Stimulated activated CD4-positive, alpha-beta T cell treated with anti-CD3 and anti-CD28 coated beads, Interleukin-15, amount 100 ng/mL, for 48 hours (primary cell): ENCODE measurements at places on chromosomes 13 and 19.
A peak's percentile ranks its signal among the peaks of the same experiment; 100 is the strongest.

DNA sequence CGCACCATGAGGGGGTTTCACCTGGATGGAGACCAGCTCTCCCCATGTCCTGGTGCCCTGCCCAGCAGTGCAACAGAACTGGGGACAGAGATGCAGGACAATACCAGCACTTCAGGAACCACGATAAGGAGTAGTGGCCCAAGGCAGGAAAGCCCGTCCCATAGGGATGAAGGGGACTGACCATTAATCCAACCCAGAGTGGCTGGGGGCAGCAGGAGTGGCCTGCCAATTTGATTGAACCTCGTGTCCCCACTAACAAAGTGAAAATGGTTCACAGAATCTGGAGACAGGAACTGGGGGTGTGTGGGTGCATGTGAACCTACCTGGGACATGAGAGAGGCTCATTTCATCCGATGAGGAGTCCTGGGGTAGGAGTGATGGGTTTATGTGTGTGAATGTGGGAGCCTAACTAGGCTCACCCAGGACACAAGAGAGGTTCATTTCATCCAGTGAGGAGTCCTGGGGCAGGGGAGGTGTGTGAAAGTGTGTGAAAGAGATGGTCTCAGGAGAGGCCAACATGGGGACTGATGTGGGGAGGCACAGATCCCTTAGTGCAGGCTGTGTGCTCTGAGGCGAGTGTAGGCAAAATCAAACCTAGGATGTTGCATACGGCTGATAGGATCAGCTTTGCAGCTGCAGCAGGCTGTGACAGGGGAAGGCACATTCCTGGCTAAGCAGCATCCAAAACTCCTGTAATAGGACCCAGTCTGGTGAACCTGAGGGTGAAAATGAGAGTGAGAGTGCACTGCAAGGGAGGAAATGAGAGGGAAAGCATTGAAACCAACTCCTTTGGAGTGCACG lies 98.2 kb downstream of the ZNF429 start:
- DNase-seq: no peak

DNA sequence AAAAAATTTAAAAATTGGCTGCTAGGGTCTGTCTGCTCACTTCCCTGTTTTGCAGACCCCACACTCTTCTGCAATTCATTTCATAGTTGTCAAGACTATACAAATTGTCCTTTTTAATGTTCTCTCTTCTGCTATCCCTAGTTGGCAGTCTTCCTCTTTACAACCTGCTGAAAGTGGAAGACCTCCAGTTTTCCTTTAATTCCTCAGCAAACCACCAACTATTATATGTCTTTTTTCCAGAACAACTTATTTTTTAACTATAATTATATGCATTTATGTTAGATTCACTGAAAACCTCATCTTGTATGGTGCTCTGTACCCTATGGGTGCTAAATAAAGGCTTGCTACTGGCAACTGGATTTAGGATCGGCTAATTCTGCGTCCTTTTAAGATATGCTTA lies 1.1 kb upstream of the PHF11 start:
- DNase-seq: no peak

DNA sequence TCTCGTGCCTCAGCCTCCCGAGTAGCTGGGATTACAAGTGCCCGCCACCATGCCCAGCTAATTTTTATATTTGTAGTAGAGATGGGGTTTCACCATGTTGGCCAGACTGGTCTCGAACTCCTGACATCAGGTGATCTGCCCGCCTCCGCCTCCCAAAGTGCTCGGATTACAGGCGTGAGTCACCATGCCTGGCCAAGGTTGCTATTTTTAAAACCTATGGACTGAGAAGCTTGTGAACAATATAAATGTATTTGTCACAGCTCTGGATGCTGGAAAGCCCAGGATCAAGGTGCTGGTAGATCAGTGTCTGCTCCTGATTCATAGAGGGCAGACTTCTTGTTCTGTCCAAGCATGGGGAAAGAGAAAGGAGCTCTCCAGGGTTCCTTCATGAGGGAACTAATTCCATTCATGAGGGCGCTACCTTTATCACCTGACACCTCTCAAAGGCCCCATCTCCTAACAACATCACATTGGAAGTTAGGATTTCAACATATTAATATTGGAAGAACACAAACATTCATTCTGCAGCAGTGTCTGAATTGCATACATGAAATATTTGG lies 16.1 kb downstream of the CARD8 start:
- DNase-seq: no peak

DNA sequence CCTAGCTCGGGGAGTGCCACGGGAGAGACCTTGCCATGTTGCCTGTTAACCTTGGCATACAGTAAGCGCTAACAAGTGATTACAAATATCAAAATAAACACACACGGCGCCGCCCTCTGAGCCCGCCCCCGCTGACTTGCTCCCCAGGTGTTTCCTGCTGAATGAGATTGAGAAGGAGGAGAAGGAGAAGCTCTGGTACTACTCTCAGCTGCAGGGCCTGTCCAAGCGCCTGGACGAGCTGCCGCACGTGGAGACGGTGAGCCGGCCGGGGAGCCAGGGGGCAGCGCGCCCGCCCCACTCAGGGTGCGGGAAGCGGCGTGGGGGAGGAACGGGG lies 5.0 kb downstream of the APC2 start:
- no peak for DNase-seq

DNA sequence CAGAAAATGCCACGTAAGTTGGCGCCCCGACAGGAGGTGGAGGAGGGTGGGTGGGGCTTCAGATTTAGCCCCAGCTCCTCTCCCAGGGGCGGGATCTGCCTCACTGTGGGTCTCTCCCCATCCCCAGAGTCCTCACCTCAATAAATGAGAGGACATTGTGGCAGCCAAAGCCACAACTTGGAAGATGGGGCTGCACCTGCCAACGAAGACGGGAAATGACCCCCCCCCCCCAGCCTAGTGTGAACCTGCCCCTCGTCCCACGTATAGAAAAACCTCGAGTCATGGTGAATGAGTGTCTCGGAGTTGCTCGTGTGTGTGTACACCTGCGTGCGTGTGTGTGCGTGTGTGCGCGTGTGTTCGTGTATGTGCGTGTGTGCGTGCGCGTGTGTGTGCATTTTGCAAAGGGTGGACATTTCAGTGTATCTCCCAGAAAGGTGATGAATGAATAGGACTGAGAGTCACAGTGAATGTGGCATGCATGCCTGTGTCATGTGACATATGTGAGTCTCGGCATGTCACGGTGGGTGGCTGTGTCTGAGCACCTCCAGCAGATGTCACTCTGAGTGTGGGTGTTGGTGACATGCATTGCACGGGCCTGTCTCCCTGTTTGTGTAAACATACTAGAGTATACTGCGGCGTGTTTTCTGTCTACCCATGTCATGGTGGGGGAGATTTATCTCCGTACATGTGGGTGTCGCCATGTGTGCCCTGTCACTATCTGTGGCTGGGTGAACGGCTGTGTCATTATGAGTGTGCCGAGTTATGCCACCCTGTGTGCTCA lies 1.5 kb upstream of the TRAPPC5 start:
- DNase-seq: peak; percentile 56

- DNase-seq: no peak
Measured at GRCh38 chr19:55641426-55642152, 787 bp downstream of the ZNF580 start.

DNA sequence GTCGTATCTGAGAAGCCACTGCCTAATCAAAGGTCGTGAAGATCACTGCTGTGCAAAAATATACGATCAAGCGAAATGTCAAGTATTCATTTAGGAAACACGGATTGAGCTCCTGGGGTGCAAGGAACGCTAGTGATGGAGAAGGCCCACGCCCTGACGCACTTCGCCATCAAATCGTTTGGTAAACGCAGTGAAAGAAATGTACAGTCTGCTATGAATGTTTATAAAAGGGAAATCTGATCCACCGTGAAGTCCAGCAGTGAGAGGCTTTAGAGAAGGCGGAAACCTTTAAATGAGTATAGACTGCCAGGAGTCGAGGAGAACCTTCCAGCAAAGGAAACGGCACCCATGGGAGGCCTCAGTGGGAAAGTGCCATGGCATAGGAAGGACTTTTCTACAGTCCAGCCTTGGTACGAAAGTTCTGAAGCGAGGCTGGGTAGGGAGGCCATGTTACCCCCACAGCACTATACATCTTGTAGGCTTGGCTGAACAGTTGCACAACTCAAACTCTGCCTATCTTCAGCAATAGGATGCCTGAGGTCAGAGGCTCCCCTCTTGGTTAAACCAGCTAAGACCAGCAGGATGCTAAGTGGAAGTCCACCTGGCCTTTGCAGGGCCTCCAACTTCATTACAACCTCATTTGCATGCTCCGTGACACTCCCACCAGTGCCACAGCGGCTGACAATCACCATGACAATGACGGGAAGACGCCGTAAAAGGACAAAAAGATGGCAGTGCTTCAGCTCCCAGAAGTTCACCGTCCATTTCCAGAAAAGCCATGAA lies 20.4 kb downstream of the PCID2 start:
- DNase-seq: no peak

GRCh38 chr19:30678168-30678567 lies 306.0 kb downstream of the ZNF536 start:
- no peak for DNase-seq

- DNase-seq: no peak
Measured at GRCh38 chr13:110206185-110206584, 100.8 kb downstream of the COL4A1 start.

GRCh38 chr13:91045351-91046034 lies 302.0 kb upstream of the MIR17HG start:
- DNase-seq: no peak

DNA sequence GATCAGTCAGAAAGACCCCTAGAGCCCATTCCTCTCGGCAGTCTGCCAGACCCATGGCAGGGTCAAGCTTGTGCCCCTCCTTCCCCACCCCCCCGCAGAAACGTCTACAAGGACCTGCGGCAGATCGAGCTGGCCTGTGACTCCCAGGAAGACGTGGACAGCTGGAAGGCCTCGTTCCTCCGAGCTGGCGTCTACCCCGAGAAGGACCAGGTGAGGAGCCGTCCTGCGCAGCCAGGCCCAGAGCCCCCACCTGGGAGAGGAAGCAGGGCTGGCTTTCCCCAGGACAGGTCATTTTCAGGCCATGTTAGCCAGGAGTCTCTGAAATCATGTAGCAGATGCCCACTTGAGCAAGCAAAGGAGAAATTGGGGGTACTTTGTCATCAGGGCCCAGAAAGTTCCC lies 12.3 kb downstream of the TMED1 start:
- DNase-seq: no peak

- no peak for DNase-seq
Measured at GRCh38 chr13:92575777-92576176, 650.8 kb upstream of the GPC6 start.
